ENCODE measurements at places on chromosomes 5 and 9.

- DNase-seq = no peak
These were observed 52.1 kb downstream of the GRIA1 start for GRCh38 chr5:153542536-153542935.

DNA sequence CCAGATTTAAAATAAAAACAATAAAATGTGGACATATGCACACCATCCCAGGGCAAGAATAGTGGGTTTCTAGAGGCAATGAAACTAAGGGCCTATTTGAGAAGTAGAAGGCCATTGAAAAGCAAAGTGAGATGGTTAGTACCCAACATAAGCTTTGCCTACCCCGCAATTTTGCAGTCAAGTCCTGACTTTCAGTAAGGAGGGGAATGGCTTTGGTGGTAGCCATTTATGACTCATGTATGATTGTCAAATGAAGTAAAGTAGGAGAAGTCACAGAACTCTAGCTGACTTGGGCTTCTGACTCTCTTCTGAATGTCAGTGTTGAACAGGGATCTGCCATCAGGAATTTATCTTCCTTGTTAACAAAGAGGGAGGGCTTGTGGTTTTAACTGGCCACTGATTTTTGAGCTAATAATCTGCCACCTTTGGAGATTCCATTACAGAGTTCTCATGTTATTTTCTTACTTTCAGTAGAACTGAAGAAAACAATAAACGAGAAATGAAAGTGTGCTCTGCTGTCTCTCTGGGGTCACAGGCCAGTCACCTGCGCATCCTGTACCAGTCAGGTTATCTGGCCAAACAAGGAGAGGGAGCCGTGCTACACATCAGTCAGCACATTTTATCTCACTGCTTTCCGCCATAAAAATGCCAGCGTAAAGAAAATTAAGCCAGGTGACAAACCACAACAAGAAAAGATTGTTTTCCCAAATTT, 14.3 kb upstream of the SNCAIP start:
- DNase-seq = no peak

- DNase-seq = no peak
These were observed 57.6 kb downstream of the PTCH1 start for GRCh38 chr9:95459178-95459577.

DNA sequence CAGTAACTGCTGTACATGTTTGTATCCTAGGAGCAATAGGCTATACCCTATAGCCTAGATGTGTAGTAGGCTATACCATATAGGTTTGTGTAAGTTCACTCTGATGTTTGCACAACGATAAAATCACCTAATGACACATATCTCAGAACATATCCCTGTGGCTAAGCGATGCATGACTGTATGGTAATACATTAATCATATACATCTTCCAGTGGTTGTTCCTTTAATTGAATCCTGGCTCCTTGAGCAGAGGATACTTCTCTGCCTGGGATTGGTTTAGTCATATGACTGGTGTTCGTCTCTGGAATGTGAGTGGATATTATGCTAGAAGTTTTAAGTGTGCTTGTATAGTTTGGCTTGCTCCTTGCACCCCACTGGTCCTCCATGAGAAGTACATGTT, 425.8 kb downstream of the MAN2A1 start:
- DNase-seq = no peak

DNA sequence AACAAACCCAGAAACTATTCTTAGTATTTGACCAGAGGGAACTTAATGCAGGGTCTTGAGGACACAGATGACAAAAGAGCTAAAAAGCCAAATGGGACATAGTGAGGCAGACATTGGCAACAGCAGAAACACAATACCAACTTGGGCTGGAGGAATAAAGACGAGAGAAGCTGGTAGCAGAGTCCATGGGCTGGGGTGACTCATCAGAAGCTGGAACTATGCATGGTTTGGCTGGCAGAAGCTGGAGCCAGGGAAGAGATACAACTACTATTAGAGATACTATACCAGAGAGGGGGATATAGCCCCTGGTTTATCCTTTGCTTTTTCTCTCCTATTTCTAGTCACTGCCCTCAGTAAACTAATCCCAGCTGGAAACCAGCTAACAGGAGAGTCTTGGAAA, 29.2 kb upstream of the DPYSL3 start:
- no peak for DNase-seq

DNA sequence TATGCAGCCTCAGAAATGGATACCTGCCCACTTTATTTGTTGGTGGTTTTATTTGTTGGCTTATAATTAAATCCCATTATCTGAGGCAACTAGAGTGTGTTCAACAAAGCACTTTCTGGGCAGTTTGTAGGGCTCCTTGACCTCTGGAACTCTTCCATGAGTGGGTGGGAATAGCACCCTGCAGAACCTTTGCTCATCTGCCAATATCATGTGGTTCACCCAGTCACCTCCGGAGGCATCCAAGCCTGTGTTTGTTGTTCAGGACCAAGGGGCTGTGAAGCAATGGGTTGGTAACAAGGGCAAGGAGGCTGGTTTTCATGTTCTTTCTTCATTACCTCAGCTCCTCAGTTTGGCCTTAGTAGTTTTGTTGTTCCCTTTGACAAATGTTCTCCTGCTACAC, 314.0 kb downstream of the NDUFS4 start:
- no peak for DNase-seq

All from activated CD4-positive, CD25-positive, alpha-beta regulatory T cell treated with anti-CD3 and anti-CD28 coated beads, Interleukin-2, amount 50 U/mL, for 72 hours (primary cell).